Lung (tissue), 17 donors: ENCODE measurements at places on chromosomes 13 and 19.

GRCh38 chr19:35249848-35250711 is 1.3 kb downstream of the LSR start:
- DNase-seq = no peak

- no peak for DNase-seq
Observed at GRCh38 chr13:25268561-25268960, 18.7 kb downstream of the MTMR6 start.

DNA sequence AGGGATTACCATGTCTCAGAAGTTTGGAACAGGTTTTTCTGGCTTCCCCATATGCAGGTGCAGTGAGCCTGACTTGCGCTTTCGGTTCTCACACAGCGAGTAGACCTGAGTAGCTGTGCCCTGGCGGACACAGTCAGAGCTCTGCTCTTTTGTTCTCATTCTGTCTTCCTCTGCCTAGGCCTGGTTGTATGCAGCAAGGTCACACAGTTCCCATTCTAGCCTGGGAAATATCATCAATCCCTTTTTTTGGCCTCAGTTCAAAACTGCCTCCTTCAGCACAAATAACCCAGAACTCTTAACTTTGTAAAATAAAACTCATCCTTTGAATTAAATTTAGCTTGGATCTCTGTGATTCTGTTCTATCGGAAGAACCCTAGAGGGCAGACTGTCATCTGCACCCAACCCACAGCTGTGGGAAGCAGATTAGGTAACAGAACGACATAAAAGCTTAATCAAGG is 10.2 kb downstream of the OXGR1 start:
- peak; percentile 60 for DNase-seq

DNA sequence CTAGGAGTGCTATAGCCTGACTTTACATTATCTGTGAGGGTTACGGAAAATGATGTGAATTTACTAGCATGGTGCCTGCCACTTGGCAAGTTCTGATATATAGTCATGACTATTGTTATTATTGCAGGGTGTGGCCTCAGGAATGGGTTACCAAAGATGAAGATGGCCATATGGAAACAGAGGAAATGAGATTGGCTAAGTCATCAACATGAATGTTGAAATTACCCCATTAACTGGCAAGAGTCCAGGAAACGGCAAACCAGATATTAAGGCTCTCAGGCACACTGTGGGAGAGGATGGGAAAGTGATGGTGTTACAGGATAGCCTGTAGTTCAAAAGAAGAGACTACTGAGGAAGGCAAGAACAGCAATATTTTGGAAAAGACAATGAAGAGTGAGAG is 183.3 kb downstream of the KCNRG start:
- DNase-seq = peak; percentile 46

DNA sequence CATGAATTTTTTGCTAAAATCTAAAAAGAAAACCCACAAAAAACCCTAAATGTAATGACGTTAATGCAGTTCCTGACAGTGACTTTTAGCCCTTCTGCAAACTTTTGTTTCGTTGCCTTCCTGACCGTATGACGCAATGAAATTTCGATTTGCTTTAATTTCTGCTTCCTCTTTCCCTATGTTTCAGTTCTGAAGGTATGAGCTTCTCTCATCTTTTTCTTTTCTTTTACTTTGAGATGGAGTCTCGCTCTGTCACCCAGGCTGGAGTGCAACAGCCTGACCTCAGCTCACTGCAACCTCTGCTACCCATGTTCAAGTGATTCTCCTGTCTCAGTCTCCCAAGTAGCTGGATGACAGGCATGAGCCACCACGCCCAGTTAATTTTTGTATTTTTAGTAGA is 6.1 kb upstream of the LILRA5 start:
- peak; percentile 10 for DNase-seq

DNA sequence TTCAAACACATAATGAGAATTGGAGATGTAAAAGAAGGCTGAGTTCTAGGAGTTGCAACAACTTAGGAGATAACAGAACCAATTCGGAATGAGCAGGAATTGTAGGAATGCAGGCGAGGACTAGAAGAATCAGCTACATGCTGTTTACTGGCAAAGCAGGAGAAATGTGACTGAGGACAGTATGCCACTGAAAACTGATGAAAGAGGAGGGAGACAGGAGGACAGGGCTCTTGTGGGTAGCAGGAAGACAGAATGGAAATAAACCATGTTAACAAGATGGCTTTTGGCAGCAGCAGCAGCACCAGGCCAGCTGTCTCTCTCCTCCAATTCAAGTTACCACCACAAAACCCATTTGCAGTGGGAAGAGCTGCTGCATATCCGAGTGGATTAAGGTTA is 91.0 kb upstream of the SLC15A1 start:
- DNase-seq = no peak

DNA sequence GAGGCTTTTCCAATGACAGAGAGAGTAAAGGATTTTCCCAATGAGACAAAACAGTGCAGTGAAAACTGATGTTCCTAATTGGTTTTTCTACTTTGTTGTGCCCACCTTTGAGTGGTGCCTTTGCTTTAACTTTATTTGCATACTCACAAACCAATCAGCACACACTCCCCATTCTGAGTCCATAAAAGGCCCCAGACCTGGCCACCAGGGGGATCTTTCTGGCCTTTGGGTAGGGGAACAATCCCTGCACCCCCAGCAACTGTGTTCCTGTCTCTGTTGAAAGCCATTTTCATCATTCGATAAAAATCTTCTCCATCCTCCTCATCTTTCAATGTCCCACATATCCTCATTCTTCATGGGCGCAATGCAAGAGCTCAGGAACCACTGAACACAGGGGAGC is 252.8 kb downstream of the B3GLCT start:
- no peak for DNase-seq

- DNase-seq = no peak
Observed at GRCh38 chr19:14818588-14818987, 16.4 kb downstream of the OR7A5 start.

DNA sequence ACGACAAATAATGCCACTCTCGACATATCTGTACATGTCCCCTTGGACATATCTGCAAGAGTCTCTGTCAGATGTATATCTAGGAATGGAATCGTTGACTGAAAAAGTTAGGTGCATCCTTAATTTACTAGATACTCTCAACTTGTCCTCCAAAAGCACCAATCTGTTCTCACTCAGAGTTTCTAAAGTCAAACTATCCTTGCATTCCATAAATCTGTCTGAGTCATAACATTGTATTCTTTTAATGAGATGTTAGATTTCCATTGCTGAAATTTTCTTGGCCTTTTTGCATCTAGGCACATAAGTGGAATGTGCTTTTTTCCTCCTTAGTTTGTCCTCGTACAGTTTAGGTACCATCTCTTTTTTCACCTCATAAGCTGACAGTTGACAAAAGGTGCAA is 139.8 kb downstream of the PTPRS start:
- no peak for DNase-seq

GRCh38 chr13:66402066-66402465 is 828.1 kb downstream of the PCDH9 start:
- DNase-seq = no peak

GRCh38 chr13:80083853-80084676 is 256.9 kb downstream of the SPRY2 start:
- peak; percentile 57 for DNase-seq

GRCh38 chr19:47411101-47411500 is 8.2 kb downstream of the MEIS3 start:
- no peak for DNase-seq

DNA sequence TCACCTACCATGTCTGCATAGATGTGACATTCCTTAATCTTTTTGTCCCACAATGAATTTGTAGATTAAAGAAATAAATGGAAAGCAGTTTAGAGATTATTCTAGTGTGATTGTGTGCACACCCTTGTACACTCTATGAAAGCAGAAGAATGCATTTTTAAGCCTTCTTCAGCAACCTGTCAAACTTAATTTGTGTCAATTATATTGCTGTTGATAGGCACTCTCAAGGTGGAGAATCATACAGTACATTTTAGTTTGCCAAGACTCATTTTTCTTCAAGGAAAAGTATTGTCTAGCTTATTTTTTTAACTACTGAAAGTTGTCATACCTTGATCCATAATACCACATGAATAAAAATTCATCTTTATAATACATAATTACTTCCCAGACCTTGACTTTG is 1898.9 kb downstream of the OLFM4 start:
- no peak for DNase-seq

GRCh38 chr13:113460599-113460998 is 7.3 kb upstream of the ADPRHL1 start:
- DNase-seq = no peak

DNA sequence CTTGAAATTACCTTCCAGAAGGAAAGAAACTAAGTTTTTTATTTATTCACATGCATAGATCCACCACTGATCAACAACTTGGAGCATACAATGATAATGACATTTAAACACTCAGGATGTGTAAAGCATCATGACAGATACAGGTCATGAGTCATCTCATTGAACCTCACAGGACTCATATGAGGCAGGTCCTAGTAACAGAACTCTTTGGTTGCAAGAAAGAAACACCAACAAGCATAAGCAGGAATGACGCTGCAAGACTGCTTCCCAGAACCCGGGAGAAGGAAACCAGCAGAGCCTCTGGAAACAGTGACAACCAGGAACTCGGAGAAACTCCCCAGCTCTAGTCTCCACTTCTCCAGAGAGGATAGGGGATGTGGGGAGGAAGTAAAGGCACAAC is 60.8 kb upstream of the IPO5 start:
- no peak for DNase-seq

- DNase-seq = no peak
Observed at GRCh38 chr13:112119192-112120030, 52.5 kb downstream of the SOX1 start.

GRCh38 chr19:40243181-40243580 is 16.7 kb upstream of the CCNP start:
- no peak for DNase-seq

DNA sequence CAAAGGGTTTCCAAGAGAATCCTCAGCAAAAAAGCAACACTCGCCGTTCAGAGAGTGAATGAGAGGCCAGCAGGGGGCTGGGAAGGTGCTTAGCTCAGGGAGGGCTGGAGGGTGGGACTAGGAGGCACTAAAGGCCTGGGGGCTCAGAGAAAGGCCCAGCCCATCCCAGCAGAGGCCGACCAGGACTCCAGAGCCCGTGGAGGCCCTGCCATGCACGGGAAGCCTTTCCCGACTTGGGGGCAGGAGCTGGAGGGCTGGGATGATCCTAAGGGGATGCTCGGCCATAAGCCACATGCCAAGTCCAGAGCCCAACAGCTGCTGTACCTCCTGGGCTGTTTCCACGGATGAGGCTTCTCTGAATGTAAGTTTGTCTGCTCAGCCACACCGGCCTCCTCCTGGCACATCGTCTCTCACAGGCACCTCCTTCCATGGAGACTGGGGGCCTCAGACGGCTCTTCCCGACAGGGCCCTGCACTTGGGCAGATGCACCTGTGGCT is 19.5 kb downstream of the RASA3 start:
- no peak for DNase-seq

DNA sequence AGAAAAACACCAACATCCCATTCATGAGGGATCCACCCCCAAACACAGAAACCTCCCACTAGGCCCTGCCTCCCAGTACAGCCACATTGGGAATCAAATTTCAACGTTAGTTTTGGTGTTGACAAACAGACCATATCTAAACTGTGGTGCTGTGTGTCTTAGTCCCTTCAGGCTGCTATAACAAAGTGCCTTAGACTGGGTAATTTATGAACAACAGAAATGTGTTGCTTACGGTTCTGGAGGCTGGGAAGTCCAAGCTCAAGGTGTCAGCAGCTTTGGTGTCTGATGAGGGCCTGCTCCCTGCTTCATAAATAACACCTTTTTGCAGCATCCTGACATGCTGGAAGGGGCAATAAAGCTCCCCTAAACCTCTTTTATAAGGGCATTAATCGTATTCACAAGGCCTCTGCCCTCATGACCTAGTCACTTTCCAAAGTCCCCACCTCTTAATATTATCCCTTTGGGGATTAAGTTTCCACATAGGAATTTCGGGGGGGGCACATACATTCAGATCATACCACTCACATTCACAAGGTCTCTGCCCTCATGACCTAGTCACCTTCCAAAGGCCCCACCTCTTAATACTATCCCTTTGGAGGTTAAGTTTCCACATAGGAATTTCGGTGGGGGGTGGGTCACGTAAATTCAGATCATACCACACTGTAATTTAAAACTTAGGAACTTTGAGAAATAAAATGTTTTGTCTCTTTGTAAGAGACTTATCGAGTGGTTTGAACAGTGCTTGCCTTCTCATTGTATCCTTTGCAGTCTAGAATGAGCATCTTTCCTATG is 27.5 kb downstream of the ZNF507 start:
- DNase-seq = no peak
